ENCODE measurements at places on chromosomes 6 and 20.

DNA sequence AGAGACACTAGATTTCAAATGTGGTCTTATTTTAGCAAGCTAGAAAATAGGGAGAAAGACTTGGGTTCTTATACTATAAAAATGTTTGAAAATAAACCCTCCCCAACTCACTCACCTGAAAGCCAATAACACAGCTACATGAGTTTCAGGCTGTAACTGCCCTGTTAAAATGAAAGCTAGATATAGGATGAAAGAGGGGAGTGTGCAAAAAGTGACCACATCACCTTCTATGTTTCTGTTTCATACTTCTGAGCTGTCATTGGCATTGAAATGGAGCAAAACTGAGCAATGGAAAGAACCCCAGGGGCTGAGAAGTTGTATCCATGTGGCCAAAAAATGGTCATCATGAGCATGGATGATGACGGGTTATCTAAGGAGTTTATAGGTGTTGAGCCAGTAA, 148.1 kb upstream of the TENT5A start:
- no peak for DNase-seq

DNA sequence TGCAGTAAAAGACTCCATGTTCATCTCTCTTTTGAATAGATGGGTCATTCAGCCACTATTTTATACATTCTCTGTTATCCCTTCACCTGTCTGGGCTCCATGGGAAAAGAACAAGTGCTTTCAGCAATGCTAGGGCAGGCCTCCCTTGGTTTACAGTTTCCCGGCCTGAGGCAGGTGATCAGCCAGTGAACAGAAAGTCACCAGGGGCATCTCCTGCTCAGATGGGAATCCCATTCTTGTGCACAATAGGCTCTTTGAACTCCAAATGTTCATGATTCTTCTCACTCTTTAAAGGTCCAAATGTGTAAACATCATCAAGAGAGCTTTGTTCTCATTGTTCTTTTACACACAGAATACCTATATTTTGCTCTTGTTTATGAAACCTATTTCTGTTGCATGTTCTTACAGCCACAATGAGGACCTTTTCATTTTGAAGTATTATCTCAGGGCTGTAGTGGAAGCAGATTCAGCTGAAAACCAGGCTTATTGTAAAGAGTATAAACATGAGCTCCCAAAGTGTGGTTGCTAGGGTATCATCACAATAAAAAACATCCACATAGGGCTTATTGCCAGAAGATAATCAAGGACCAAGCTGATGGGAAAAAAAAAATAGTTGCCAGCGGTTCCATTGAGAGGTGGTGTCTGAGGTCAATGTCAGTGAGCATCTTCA, 267.1 kb upstream of the SGK1 start:
- DNase-seq, result no peak

- no peak for DNase-seq
Observed at GRCh38 chr6:23394681-23395080, 731.3 kb upstream of the NRSN1 start.

DNA sequence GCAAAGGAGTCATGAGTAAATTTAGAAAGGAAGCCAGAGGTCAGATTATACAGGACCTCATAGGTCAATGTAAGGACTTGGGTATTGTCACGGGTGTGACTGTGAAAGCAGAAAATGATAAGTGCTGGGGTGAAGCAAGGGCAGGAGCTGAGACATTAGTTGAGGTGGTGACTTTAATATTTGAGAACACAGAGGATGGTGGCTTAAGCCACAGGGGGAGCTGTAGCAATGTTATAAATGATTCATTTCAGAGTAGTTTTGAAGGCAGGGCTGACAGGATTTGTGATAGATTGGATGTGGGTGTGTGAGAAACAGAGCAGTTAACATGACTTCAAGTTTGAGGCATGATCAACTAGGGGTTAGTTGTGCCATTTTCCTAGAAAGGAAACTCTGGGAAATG, 659.9 kb downstream of the EPM2A start:
- DNase-seq, result no peak

DNA sequence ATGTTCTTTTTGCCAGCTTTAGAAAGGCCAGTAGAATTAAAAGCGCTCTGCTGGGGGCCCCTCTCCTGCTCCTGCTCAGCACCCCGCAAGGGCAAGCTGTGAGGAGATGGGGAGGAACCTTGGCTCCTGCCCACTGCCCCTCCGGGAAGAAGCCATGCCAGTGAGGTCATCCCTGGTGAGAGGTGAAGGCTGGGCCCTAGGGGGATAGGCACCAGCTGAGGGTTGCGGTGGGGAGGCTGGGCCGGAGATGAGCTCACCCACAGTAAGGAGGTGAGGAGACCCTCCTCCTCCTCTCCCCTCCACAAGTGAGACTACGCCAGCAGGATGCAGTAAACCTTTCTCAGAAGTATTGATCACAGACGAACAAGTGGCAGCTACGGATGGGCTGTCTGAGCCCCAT, 32.1 kb downstream of the LRFN2 start:
- no peak for DNase-seq

GRCh38 chr6:160272707-160273106, 14.1 kb upstream of the SLC22A2 start:
- no peak for DNase-seq

GRCh38 chr6:89409461-89410035, 2.5 kb downstream of the RRAGD start:
- DNase-seq, result no peak

- no peak for DNase-seq
Observed at GRCh38 chr6:153976921-153977693, 61.9 kb upstream of the OPRM1 start.

- DNase-seq, result no peak
Observed at GRCh38 chr6:155287762-155288161, 23.9 kb downstream of the CLDN20 start.

- DNase-seq, result no peak
Observed at GRCh38 chr6:70180901-70181599, 121.8 kb downstream of the COL9A1 start.

GRCh38 chr6:148461986-148462577, 119.4 kb downstream of the SASH1 start:
- DNase-seq, result no peak

GRCh38 chr6:32680055-32680454, 13.6 kb upstream of the HLA-DQB1 start:
- no peak for DNase-seq

DNA sequence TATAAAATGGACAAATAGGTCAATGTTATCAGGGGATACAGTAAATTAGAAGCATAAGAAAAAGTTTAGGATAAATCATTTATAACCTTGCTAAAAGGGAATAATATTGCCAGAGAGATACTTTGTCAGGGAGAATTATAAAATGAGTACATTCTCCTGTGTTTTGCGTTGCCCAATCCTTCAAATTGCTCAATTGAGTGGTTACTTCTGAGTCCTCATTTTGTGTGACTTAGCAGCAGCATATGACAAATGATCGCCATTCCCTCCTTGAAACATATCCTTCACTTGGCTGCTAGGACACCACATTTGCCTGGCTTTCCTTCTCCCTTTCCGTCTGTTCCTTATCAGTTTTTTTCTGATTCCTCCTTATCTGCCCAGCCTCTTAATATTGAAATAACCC, 106.7 kb upstream of the FLRT3 start:
- DNase-seq, result no peak

GRCh38 chr20:7264137-7264536, 496.7 kb downstream of the BMP2 start:
- no peak for DNase-seq

GRCh38 chr20:36883977-36884535, 8.1 kb downstream of the TLDC2 start:
- DNase-seq, result no peak

GRCh38 chr20:58130581-58130980, 97.9 kb downstream of the ANKRD60 start:
- DNase-seq, result no peak

GRCh38 chr20:10476319-10476724, 41.2 kb downstream of the SLX4IP start:
- no peak for DNase-seq

GRCh38 chr6:18350712-18351111, 36.4 kb upstream of the RNF144B start:
- DNase-seq, result no peak

- DNase-seq, result no peak
Observed at GRCh38 chr6:165059032-165059431, 250.4 kb downstream of the C6orf118 start.

GRCh38 chr6:5723841-5724691, 282.7 kb downstream of the NRN1 start:
- DNase-seq, result no peak

- no peak for DNase-seq
Observed at GRCh38 chr6:170136541-170137175, 154.2 kb downstream of the DLL1 start.

GRCh38 chr6:90065173-90065572, 170.9 kb downstream of the GJA10 start:
- DNase-seq, result no peak

- DNase-seq, result no peak
Observed at GRCh38 chr6:108714766-108715414, 133.3 kb upstream of the ARMC2 start.

GRCh38 chr6:143515061-143515760, 3.7 kb upstream of the FUCA2 start:
- DNase-seq, result no peak

- no peak for DNase-seq
Observed at GRCh38 chr20:5569021-5569420, 181.2 kb upstream of the SHLD1 start.

GRCh38 chr6:25192590-25193459, 86.3 kb upstream of the CARMIL1 start:
- no peak for DNase-seq

DNA sequence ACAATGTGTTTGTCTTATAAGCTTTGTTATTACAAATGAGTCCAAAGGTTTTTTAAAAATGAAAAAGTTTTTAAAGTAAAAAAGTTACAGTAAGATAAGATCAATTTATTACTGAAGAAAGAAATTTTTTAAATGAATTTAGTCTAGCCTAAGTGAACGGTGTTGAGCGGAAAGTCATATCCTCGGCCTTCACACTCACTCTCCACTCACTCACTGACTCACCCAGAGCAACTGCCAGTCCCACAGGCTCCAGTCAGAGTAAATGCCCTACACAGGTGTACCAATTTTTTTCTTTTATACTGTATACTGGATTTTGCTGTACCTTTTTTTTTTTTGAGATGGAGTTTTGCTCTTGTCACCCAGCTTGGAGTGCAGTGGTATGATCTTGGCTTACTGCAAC, 42.7 kb upstream of the AGPAT4 start:
- no peak for DNase-seq

GRCh38 chr6:143110996-143111395, 50.3 kb downstream of the AIG1 start:
- no peak for DNase-seq

GRCh38 chr6:47134476-47135189, 92.5 kb upstream of the ADGRF1 start:
- DNase-seq, result no peak

All from activated T-helper 1 cell treated with anti-CD3 and anti-CD28 coated beads, Interleukin-2, amount 50 U/mL, for 16 hours (primary cell).